AML-193 (cell line): ENCODE measurements at places on chromosomes 2 and 18.

- no peak for DNase-seq
These were observed 58.1 kb downstream of the INPP4A start for GRCh38 chr2:98502556-98503335.

DNA sequence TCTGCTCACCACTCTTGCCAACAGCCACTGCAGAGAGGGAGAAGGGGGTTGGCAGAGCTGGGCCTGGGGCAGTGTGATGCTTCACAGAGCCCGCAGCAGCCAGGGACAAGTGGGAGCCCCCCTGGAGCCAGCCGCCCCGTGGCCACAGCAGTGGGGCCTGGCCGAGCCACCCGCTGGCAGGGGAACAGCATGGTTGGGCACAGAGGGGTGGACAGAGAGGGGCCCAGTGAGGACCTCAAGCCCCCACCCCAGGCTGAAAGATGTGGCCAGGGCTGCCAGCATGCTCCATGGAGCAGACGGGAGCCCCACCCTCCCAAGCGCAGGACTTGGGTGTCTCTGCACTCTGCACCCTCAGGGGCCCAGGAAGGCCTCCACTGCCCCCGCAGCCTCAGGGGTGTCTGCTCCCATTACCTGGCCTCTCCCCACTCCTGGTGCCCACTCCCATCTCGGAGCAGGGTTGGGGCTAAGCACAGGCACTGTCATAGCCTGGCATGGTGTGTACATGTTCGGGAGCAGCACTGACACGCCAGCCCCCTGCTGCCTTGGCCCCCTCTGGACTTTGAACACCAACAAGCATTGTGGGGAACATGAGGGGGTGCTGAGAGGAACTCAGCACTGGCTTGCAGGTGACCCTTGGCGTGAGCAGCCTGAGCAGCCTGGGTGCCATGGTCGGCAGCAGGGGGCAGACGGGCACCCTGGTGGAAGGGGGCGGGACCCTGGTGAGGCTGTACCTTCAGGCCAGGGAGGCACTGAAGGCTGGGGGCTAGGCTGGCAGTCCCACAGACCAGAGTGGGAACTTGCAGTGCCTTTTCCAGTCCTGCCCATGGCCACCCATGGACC is 279.6 kb upstream of the CYP26B1 start:
- no peak for DNase-seq

DNA sequence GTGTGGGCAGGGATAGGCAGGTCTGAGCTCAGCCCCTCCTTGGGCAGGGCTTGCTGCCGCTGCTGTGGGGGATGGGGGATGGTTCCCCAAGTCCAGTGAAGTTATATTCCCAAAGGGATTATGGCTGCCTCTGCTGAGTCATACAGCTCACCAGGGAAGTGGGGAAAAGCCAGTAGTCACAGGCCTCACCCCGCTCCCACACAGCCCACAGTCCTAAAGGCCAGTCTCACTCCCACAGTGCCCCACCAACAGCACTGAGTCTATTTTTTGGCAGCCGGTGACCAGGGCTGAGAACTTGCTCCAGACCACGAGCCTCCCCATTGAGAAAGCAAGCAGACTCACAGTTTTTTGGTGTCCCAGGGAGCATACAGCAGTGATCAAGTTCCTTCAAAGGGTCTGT is 173.3 kb downstream of the OSR1 start:
- DNase-seq = no peak

- no peak for DNase-seq
These were observed 745.3 kb downstream of the SATB2 start for GRCh38 chr2:198712485-198712884.

- DNase-seq = no peak
These were observed 73.4 kb downstream of the UBR3 start for GRCh38 chr2:169900686-169901085.

- DNase-seq = no peak
These were observed 83.9 kb downstream of the PLCL1 start for GRCh38 chr2:197888321-197888720.

- DNase-seq = no peak
These were observed 137.3 kb downstream of the MYCN start for GRCh38 chr2:16077601-16078000.

GRCh38 chr2:187055463-187055862 is 206.5 kb upstream of the ZSWIM2 start:
- DNase-seq = no peak

DNA sequence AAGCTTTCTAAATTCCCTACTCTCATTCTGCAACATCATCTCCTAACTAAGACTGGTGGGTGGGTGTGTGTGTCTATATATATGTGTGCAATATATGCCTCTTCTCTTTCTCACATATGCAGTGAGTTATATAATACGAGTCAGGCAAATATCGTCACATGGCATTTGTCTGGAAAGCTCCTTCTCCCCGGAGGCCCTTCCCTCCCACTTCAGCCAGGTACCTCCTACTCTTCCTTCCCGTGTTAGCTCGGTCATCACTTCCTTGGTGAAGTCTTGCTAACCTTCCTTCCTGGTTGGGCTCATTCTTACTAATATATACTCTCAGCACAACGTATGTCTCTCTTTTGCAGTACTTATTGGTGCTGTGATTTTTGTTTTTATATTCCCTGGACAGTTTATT is 66.4 kb upstream of the NCK2 start:
- no peak for DNase-seq

DNA sequence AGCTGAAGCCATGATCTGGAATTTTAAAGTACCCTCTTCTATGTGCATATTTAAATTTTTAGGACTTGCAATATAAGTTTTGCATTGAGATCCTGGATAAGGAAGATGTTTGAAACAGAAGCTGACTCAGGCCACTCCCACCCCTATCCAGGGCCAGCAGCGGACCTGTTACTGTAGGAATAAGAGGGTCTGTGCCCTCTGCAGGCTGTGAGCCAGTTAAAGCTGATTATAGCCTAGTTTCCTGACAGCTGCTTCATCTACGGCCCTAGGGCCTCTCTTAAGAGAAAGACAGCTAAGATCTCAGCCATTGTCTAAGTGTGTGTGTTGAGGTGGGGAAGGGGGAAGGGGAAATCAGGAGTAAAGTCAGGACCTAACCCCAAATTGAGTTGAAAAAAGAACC is 234.0 kb downstream of the HAUS1 start:
- DNase-seq = no peak

DNA sequence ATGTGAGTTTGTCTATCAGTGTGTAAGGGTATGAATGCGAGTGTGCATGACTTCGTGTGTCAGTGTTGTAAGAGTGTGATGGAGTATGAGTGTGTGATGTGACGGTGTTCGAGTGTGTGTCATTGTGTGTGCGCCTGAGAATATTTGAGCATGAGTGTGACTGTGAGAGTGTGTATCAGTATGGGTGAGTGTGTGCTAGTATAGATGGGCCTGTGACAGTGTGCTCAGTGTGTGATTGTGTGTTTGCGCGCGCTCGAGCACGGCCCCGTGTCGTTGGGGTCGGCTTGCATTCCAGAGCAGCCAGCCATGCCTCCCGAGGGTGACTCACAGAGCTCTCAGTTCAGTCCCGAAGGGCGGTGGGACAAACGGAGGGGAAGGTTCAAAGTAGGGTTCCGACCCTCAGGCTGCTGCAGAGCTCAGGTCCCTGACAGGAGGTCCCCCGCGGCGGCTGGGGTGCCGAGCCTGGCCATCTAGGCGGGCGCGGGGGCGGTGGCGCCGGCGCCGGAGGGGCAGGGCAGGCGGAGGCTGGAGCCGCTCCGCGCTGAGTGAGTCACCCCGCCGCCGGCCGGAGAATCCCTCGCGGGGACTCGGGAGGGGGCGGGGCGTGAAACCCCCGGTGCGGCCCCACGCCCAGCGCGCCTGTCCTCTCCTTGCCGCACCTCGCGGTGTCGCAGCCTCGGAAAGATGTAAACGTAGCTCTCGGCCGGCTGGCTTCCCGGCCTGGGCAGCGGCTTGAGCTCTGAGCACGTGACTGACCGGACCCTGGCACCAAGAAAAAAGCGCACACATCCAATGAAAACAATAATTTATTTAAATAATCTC is 3.8 kb downstream of the DLX2 start:
- no peak for DNase-seq

DNA sequence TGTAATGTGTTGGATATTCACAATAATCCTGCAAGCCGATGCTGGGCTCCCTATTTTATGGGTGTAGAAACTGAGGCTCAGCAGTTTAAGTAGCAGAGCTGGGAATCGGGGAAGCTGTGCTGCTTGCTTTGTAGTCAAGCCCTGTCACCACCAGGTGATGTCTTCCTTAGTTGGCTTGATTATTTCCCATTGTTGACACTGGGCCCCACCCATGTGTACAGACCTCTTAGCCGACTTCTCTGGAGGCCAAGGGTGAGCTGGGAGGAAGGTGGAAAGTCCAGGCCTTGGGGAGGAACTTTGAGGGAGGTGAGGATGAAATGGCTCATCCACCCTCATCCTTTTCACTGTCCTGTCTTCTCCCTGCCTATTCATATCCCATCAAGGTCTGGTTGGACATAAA is 60.0 kb downstream of the CAPN13 start:
- no peak for DNase-seq

DNA sequence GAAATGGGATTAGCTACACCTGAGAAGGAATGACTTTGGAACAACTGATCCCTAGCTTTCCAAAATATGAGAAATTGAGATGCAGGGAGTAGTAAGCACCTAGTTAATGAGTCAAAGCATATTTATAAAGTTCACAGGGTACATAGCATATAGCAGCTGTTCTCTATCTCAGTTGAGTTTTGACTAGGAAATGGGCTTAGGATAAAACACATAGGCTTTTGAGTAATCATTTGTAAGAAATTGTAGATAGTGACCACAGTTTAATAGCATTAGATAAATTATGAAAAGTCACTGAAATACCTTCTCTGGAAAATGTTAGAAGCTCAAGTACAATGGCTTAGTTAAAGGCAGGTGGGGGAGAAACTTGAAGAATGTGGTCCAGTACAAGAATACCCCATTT is 444.7 kb upstream of the TNP1 start:
- DNase-seq = no peak
